AG10803 (cell line): ENCODE measurements at places on chromosomes 1 and 21.
A peak's percentile ranks its signal among the peaks of the same experiment; 100 is the strongest.

DNA sequence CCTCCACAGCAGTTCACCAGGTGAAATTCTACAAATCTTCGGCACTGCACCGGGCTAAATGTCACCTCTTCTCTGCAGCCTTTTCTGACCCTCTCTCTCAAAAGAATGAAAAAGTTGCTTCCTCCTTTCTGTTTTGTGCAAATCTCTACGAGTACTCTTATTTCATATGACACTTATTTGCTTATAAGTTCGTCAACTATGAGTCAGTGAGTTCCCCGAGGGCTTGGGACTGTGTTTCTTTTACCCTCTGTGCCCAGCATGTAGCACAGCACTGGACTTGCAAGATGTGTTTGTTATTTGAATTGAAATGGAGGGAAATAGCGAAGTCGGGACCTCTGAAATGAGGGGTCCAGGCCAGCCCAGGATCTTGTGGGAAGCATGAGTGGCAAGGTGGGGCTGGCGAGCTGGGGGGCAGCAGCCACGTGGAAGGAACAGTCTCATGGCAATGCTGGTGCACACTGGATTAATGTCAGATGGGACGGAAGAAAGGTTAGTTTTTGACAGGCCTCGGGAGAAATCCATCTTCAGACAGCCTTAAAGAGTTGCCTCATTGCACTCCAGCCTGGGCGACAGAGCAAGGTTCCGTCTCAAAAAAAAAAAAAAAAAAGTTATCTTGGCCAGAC is 6.2 kb downstream of the SLC6A9 start:
- no peak for DNase-seq

DNA sequence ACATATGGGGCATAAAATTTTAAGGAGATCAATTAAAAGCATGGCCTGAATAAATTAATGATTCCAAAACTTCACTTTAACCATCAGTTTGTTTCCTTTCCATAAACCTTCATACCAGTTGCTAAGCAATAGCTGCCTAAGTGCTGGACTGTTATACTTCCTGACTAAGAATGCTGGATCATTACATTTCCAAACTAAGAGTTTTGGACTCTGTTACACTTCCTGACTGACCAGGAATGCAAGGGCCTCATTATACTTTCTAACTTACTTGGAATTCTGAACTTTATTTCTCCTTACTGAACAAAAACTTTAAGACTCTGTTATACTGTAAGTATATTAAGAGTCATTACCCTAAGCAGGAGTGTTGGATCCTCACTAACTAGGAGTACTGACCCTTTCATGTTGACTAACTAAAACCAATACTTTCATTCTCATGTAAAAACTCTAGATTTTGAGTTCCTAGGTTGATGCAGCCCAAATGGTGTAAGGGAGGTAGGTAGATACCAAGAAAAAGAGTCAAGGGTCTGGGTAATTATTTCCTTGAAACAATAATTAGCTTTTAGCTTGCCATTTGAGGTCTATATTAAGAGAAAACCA is 118.2 kb downstream of the FAF1 start:
- DNase-seq = peak; percentile 80

DNA sequence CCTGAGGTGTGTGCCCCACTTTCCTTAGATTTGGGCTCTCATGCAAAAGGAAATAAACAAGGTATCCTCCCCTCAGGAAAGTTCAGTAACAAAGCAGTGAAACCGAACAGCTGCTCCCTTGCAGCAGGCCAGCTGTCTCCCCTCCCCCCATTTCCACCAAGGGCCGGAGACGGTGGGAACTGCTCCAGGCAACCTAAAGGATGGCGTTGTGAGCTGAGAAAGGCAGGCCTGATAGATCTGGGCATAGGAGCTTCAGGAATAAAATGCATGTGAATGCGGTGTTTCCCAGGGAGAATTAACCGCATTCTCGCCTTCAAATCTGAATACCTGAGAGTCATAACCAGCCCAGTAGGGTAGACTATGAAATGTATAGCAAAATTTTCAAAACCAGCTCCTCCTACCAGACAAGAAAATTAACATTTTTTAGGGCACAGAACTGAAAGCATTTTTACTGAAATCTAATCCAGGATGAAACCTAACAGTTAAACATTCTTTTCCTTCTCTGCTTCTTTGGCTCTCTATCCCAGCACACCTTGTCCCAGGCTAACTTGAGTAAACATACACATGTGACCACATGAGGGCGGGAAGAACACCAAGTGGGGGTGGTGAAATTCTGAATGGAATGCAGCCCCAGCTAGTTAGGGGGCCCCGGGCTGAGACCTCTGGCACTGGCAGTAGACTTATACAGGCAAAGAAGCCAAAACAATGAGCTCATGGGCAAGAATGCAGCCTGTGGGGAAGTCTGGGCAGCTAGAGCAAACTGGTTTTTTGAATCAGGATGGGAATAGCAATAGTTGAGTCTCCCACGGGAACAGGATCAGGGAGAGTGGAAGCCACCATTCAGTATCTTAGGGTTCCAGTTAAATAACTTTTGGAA is 11.5 kb downstream of the MCL1 start:
- peak; percentile 99 for DNase-seq

- peak; percentile 34 for DNase-seq
These were observed 513 bp downstream of the GTF2B start for GRCh38 chr1:88890791-88891317.

DNA sequence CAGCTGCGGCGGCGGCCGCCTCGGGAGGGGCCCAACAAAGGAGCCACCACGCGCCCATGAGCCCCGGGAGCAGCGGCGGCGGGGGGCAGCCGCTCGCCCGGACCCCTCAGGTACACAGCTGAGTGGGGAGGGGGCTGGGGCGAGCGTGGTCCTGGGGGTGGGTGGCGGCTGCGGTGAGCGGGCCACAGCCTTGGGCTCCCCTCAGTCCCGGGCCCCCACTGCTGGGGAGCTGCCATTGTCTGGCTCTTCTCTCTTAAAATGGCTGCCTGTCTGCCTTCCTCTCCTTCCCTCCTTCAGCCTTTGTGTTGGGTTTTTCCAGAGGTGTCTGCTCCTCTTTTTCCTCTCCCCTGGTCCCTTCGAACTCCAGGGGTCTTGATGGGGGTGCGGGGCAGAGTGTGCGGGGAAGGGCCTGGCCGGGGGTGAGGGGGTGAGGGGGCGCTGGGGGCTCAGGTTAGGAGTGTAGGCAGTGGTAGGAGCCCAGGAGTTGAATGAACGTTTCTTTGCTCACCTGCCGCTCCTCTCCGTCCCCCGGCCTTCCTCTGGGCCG is 1.7 kb downstream of the ARID1A start:
- no peak for DNase-seq

DNA sequence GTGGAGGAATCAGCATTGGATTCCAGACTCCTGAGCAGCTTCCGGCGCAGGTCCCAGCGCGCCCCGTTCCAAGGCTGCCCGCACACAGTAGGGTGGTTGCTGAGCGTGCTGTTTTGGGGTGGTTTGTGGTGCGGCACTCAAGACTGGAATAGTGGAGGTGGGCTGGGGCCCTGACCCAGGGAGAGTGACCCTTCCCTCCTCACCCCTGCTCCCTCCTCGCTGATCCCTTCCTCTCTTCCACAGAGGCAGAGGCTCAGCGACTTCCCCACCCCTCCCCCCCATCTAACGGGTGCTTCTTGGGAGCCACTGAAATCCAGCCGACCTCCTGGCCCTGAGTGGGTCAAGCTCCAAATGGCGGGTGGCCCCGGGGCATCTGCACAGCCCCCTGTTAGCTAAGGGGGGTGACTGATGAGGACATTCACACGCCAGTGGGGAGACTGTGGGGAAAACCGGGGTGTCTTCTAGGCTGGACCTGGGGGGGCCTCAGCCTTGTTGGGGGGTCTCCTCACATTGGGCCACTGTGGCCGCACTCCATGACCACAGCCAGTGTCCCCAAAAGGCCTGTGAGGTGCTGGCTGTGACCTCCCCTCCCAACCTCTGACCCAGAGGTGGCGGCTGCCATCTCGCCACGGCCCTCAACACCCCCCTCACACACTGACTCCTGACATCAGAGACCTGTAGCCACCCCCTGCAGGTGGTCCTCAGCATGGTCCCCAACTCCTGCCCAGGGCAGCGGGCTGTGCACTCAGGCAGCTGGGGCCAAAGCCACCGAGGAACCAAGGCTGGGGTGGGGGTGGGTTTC is 3.9 kb upstream of the HES4 start:
- no peak for DNase-seq

DNA sequence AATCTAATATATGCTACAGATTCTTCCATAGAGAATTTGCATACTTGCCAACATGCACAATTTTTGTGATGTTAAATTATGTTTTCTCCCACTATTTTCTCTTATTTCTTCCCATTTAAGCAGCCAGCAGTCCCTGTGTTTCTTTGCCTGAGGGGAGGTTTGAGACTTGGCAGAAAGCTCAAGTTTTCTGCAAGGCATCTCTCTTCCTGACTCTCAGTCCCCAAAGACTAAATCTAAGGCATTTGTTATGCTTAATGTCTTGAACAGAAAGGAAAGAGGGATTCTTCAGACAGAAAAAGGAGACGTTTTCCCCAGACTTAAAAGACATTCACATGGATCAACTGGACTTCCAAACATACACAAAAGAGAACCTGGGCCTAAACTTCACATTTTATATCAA is 354.4 kb downstream of the RYR2 start:
- no peak for DNase-seq

DNA sequence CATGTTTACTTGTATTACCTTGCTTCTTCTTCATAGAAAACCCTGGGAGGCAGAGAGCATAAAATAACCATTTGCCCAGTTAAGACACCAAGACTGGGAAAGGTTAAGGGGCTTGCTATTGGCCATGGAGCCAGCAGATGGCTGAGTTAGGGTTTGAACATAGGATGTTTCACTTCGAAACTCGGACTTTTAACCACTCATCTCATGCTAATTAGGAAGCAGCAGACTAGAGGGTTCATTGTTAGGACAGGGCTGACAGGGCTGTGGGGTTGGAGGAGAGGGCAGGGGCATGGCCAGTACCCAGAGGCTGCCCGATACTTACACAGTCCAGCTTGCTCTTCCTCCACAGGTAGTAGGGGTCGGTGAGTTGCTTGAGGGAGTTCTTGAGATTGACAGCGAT is 17.0 kb downstream of the SLC26A9 start:
- no peak for DNase-seq

DNA sequence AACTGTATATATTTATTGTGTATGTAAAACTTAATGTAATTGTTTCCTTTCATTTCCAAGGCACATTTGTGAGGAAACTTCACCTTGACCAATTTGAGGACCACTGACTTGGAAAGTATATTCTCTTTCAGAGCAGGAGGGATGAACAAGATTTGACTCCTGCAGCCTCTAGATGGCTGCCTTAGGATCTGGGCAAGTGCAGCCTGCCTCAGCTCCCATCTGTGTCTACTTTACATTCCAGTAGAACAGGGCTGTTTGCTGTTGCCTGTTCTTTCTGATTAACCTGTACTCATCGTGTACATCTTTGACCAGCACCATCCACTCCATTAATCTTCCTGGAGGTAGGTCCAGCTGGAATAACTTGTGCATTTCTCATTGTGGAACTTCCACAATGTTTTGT is 312.8 kb downstream of the HLX start:
- no peak for DNase-seq

- peak; percentile 33 for DNase-seq
These were observed 289.4 kb upstream of the ADGRL4 start for GRCh38 chr1:79295967-79296366.

GRCh38 chr1:62784509-62785365 is 805 bp downstream of the ATG4C start:
- peak; percentile 16 for DNase-seq

DNA sequence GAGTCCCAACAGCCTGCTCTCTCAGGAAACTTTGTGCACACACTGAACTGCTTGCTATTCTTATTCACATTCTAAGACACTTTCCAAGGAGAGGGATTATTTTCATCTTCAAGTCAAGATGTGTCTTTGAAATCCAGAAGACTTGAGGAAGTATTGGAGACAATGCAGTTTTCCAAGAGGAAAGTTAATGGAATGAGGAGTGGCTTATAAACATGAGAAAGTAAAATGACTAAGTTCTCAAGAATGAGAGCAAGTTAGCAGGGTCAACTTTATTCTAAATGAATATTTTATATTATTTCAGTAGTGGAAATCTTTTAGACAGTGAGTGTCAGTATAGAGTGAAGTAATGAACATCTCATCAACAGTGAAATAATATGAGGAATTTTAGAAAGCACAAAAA is 1239.3 kb downstream of the MRPL39 start:
- DNase-seq = no peak

DNA sequence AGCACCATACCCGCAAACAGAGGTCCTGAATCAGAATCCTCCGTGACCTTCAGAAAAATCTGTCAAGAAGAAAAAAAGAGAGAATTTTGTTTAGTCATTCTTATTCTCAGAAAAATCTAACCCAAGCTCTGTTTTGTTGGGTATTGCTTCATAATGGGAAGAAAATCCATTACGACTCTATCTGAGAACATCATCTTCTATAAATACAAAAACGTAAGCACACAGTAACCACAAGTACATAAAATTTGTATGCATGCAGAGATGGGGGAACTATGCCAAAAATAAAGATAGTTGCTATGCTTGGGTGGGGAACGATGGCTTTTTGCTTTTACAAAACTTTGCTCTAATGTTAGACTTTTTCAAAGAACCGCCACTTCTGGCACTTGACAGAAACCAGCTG is 84.2 kb downstream of the ABCA4 start:
- peak; percentile 58 for DNase-seq

- no peak for DNase-seq
These were observed 6.4 kb upstream of the WNT3A start for GRCh38 chr1:228000416-228000815.

- no peak for DNase-seq
These were observed 158.9 kb upstream of the TNR start for GRCh38 chr1:175902281-175902680.

- DNase-seq = no peak
These were observed 98.8 kb downstream of the RHOU start for GRCh38 chr1:228833911-228834688.

GRCh38 chr1:5565281-5566125 is 426.7 kb downstream of the NPHP4 start:
- no peak for DNase-seq

- peak; percentile 60 for DNase-seq
These were observed 32.5 kb upstream of the ASPM start for GRCh38 chr1:197178998-197179397.

DNA sequence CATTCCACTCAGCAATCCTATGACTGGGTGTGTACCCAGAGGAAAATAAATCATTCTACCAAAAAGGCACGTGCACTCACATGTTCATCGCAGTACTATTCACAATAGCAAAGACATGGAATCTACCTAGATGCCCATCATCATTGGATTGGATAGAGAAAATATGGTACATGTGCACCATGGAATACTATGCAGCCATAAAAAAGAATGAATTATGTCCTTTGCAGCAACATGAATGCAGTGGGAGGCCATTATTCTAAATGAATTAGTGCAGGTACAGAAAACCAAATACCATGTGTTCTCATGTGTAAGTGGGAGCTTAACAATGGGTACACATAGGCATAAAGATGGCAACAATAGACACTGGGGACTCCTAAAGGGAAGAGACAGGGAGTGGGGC is 39.9 kb upstream of the SLC35F3 start:
- no peak for DNase-seq

DNA sequence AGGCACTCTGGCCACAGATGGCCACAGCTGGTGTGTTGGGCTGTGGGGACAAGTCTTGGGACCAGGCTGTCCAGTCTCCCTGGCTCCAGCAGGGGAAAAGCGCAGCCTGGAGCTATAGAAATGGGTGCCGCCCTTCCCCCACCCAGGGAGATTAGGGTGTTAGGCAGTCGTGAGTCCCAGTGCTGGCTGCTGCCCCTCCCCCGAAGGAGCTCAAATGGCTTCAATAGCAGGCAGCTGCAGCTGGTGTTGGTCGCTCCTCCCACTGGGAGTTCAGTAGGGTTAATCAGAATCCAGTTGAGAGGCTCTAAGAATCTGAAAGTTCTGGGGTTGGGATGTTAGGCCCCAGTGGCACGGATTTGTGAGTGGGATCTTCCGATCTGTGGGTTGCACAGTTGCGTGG is 595.6 kb upstream of the PKN2 start:
- DNase-seq = no peak
